Renal cortex interstitium (tissue), 15 donors: ENCODE measurements at places on chromosomes 5 and 9.

- DNase-seq = no peak
Measured at GRCh38 chr9:27571011-27571410, 2.3 kb downstream of the C9orf72 start.

GRCh38 chr5:135438636-135439221 lies 8.4 kb downstream of the DCANP1 start:
- DNase-seq = no peak

DNA sequence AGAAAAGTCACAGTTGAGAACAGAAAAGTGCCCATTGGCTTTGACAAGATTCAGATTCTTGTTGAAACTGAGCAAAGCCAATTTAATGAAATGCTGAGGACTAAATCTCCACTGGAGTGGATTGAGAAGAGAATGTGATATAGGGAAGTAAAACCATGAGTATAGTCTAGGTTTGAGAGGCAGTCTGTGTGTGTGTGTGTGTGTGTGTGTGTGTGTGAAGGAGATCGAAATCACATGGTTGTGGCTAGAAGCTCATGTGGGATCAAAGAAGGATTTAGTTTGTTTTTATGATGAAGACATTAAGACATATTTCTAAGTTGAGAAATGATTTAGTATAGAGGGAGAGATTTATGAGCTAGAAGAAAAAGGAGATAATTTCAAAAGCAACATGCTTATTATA lies 275.7 kb upstream of the DAB2 start:
- DNase-seq = no peak

DNA sequence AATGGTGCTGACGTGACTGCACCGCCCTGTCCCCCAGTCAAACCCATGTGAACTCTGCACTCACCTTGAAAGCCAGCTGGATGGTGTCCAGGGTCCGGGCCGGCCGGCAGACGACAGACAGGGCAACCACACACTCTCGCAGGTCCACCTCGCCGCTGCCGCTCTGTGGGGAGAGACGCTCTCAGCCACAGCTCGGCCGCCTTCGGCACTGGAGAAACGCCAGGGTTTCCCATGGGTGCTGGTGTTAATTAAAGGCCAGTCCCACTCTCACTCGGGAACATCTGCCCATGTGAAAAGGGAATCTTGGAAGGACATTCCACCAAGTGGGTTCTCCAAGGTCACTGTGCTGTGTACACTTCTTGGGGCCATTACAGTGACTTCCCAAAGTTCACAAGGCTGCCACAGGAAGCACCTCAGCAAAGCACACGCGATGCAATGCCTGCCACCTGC lies 25.5 kb upstream of the SLC6A3 start:
- no peak for DNase-seq

DNA sequence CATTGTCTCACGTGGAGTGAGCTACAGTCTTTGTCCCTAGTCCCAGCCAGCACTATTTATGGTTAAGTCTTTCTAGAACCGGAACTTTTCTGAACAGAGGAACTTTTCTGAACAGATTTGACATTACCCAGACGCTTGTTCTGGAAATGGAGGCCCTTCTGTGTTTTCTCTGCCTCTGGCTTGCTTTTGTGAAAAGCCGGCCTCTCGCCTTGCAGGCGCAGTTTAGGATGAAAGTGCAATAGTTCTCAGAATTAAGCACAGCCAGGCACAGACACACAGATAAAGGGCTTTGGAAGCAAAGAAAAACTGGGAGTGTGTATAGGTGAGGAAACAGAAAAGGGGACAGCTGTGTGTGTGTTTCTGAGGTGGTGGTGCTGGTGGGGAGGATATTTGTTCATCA lies 5.9 kb downstream of the GDNF start:
- DNase-seq = no peak

DNA sequence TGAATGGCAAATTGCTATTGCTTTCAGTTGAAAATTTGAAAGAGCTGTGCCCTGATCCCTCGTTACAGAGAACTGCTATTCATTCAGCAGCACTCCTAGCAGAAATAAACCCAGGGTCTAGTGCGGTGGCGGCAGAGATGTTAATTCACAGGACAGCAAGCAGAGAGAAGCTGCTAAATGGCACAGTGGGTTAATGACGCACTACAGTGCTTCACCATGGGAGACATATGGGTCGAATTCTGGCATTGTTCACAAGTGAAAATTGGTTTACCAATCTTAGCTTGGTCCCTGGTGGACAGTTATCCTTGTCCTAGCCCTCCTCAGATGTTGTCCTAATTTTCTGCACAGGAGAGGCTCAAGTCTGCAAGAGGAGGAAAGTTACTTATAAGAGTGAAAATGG lies 807.4 kb downstream of the TLE1 start:
- no peak for DNase-seq

DNA sequence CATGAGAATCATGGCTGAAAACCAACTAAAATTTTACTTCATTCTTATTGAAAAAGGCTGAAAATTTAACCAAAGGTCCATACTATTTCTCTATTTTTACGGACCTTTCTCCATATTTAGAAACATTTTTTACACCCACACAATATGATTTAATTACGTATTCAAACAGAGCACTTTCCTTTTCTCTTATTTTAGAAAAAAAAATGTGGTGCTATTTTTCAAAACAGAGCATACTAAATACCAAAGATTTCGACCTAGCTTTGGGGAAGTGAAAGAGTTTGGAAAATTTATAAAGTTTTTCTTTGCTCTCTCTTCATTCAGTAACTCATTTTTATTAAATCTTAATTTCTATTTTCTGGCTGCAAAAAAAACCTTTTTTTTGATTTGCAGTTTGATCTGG lies 38.1 kb downstream of the RNF145 start:
- no peak for DNase-seq

GRCh38 chr9:122442568-122442967 lies 35.2 kb downstream of the OR1J1 start:
- DNase-seq = no peak

DNA sequence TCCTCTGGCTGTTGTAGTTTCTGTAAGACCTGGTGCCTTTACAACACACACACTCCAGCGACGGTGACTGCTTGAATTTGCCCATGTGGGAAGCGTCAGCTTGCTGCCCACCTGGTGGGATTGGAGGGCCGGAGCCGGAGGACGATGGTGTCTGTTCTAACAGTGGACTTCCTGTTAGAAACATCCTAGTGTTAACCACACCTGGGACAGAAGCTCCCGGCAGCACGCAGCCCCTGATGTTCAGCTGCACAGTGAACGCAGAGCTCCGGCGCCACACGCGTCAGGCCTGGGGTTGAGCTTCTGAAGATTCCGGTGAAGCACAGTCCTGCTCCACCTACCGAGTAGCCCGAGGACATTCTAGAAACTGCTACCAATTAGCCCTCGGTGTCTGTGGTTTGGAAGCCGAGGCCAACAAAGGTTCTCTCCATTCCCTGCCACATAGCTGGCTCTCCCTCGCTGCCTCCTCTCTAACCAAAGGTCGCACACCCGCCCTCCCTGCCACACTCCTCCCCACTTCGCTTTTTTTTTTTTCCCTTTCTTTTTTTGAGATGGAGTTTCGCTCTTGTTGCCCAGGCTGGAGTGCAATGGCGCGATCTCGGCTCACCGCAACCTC lies 14.4 kb downstream of the PMPCA start:
- DNase-seq = no peak

- no peak for DNase-seq
Measured at GRCh38 chr9:12963537-12963936, 188.7 kb downstream of the LURAP1L start.

GRCh38 chr5:118921866-118922265 lies 66.5 kb downstream of the DTWD2 start:
- DNase-seq = peak; percentile 30

DNA sequence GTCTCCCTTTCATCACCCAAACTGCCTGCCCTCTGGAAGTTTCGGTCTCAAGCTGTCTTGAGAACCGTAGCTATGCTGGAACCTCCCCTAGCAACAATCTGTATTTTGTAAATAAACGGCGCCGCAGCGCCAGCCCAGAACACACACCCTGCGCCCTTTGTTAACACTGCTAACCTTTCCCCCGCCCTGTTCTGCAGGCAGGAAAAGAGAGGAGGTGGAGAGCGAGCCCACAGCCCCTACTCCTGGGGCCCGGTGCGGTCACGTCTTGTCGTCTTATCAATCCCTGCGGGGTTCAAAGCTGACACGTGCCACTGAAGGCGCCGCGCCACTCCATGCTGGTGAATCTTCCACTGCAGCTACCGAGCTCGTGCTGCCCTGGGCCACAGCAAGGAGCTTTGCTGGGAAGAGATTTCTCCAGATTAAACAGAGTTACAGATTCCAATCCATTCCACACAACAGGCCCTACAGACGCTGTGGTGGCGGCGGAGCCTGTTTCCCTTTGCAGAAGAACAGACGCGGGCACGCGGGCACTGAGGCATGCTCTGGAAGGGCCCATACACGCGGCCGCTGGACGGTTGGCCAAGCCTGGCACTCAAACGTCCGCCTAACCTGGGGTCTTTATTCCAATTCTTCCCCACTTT lies 25.3 kb downstream of the ZDHHC11B start:
- peak; percentile 70 for DNase-seq

DNA sequence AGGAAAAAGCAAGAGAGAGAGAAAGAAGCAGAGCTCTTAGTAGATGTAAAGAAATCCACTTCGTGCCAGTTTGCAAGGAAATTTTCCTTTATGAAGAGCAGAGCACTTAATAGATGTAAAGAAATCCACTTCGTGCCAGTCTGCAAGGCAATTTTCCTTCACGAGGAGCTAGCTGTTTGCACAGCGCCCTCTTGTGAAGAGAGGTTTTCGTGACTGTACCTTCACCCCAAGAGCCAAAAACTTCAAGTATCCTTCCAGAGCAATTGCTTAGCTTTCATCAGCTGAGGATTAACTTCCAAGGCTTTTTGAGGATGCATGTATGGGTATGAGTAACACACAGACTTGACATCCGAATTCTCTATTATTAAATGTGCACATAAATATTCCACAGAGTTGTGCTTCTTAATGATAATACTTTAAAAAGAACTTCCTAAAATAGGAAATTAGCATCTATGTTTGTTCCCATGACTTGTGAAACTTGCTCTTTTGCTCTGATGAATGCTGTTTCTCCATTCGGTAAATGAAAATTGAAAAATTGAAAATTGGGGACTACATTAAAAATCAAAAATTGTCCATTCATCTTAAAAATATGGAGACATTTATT lies 525.6 kb downstream of the PDE4D start:
- DNase-seq = no peak

DNA sequence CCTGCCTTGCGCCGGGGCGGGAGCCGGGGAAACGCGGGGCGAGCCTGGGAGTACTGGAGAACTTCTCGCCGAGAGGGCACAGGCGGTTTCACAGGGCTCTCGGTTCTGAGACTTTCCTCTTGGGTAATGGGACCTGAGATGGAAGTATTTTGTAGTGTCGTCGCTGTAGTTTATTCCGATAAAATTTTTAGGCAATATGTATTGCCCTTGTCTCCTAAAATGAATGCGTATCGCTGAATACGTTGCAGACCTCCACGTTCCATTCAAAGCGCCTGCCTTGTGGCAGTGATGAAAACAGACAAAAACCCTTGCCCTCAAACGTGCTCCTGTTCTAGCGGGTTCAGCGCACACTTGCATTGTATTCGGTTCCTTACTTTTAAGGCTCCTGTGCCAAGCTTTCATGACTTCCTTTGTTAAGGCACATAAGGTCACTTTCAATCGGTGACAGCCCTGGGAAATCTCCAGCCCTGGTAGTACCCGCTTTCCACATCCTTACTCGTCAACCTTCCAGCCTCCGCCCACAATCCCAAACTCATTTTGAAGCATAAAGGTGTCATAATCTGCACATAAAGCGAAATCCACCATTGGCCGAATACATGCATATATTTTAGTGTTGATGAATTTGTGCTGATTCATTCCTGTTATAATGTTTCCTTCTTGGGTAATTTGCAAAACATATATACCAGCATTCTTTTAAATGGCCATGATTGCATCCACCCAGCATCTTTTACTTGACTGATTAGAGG lies 694 bp downstream of the RMI1 start:
- no peak for DNase-seq

- no peak for DNase-seq
Measured at GRCh38 chr5:171330021-171330420, 21.0 kb downstream of the TLX3 start.

- DNase-seq = no peak
Measured at GRCh38 chr9:122084026-122084675, 9.0 kb downstream of the TTLL11 start.

- no peak for DNase-seq
Measured at GRCh38 chr9:103997856-103998370, 96.2 kb upstream of the SMC2 start.

DNA sequence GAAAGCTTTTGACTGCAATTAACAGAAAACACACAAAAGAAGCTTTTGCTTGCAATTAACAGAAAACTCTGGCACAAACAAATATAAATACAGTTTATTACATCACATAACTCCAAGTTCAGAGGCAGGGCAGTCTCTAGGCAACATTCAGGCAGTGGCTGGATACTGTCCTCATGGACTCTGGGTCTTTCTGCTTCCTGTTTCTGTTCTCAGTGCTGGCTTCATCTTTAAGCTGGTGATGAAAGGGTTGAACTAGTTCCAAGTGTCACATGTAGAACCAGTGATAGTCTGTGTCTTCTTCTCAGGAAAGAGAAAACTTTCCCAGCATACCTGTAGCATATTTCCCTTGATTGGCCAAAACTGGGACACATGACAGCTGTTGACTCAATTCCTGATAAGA lies 222.6 kb upstream of the GLRA1 start:
- DNase-seq = no peak

GRCh38 chr5:90022002-90022710 lies 387.4 kb downstream of the CETN3 start:
- no peak for DNase-seq

- no peak for DNase-seq
Measured at GRCh38 chr9:29319736-29320513, 1746.6 kb upstream of the C9orf72 start.

GRCh38 chr5:72283358-72283757 lies 36.7 kb downstream of the MRPS27 start:
- DNase-seq = no peak

GRCh38 chr5:173830421-173830820 lies 57.7 kb upstream of the CPEB4 start:
- DNase-seq = no peak

DNA sequence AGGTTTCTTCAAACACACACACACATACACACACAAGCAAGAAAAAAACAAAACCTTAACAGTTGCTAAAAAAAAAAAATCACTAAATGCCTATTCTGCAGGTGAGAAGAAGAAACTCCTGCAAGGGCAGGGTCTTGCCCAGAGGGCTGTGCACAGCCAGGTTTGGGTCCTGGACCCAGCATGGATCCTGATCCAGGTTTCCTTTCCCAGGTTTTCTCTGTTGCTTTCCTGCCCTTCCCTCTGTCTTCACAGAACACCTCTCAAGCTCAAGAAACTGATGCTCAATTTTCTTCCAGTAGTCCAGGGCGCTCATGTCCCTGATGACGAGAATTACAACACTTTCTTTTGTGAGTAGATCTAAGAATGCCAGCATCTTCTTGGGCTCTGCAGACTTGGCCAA lies 136.6 kb downstream of the PAX5 start:
- DNase-seq = no peak
